ENCODE measurements at places on chromosomes 13 and 19.

- DNase-seq, result no peak
Observed at GRCh38 chr13:112804374-112804773, 114.5 kb downstream of the ATP11A start.

DNA sequence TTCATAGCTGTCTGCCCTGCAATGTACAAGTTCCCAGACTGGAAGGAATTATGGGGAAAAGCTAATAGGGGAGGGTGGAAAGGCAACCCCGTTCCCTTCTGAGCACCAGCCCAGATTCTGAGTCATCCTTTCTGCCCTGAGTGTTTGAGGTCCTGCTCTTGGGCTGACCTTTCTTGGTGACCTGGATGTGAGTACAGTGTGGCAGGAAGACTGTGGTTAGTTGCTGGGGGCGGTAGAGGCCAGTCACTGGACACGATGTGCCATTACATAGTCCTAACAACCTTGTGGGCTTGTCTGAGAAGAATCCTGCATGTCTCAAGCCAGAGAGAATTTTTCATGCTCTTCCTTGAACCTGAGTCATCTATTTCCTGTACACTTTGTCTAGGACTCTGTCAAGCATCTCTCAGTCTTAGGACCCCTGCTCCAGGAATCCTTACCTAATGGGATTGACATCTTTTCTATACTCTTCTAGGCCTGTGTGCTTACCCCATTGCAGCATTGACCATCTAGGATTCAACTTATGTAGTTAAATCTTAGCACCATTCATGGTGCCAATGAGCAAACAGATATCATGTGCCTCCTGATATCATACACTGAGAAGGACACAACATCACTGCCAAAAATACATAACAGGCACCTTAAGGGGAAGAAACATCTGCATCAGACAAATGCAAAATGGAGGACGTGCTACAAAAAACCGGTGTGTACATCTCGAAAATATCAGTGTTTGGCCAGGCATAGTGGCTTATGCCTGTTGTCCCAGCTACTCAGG, 8.1 kb upstream of the ANGPTL4 start:
- DNase-seq, result no peak

- DNase-seq, result no peak
Observed at GRCh38 chr19:58229255-58229639, 533 bp downstream of the ZNF544 start.

GRCh38 chr19:54653181-54653809, 9.5 kb upstream of the LILRB4 start:
- DNase-seq, result no peak

- DNase-seq, result no peak
Observed at GRCh38 chr13:105541565-105541964, 993.9 kb downstream of the EFNB2 start.

GRCh38 chr13:106443607-106444322, 91.7 kb downstream of the EFNB2 start:
- no peak for DNase-seq

GRCh38 chr19:39199025-39199424, 2.3 kb downstream of the NCCRP1 start:
- no peak for DNase-seq

DNA sequence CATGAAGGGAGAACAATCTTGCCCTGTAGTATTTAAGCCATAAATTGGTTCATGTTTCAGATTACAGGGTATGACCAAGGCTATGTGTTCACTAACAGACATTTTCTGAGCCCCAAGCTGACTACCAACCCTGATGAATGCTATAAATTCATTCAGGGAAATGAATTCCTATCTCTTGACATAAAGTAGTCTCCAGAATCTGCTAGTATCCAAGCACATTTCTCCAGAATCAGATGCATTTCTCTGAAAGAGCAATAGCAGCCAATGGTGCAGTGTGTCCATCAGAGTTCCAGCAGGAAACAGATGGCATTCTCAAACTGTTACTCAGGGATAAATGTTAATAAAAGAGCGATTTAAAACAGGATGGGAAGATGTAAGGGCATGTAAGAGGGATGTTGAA, 226.4 kb downstream of the COG6 start:
- DNase-seq, result no peak

DNA sequence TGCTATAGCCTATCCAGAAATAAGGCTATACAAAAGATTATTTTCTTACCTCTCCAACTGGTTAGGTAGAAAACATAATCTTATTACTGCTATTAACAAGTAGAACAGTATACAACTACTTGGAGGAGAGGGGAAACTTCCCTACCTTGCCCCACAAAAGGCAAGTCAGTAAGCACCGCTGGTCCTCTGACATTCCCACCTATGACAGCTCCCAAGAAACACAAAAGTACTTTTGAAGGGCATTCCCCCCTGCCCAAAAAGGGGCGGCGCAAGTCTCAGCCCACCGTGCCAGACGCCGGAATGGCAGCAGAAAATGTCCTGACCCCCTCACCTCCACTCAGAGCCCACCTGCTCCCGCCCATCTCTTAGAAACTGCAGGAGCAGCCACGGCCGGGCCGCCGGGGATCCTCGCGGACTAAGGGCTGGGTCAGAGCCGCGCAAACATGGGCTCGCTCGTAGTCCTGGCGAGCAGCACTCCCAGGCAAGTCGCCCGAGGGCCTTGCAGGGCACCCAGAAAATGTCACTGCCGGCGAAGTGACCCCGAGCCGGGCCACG, 437 bp downstream of the SUCLA2 start:
- no peak for DNase-seq

DNA sequence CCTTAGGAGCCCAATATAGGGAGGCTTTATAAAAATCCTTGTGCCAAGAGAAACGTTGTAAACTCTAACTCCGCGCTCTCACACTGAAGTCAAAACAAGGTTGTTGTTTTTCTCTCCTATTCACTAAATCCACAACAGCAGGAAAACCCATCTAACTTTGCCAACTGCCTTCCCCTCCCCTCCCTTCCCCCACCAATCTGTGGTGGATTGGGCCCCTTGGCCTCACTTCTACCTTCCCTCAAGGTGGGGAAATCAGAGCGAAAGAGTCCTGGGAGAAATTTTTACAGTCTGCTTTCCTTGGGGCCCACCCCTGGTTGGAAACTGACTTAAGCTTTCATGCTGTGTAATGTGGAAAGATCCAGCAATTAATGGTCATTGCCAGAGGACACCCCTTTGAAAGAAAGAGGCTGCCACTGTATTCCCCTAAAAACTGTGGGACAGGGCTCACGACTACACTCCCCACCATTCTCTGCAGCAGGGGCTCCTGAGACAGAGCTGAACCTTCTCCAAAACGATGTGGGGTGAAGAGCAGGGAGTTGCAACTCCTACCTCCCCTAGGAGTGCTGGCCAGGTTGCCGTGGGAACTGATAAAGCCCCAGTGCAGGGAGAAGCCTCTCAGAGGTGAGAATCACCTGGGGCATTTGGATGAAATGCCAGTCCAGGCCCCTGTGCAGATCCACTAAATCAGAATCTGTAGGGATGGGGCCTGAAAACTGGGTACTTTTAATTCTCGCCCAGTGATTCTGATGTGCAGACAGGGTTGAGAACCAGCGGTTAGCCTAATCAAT, 1.1 kb downstream of the DHRS12 start:
- no peak for DNase-seq

- peak; percentile 66 for DNase-seq
Observed at GRCh38 chr19:4606921-4607678, 32.2 kb upstream of the TNFAIP8L1 start.

GRCh38 chr13:91313581-91313980, 33.9 kb upstream of the MIR17HG start:
- DNase-seq, result no peak

DNA sequence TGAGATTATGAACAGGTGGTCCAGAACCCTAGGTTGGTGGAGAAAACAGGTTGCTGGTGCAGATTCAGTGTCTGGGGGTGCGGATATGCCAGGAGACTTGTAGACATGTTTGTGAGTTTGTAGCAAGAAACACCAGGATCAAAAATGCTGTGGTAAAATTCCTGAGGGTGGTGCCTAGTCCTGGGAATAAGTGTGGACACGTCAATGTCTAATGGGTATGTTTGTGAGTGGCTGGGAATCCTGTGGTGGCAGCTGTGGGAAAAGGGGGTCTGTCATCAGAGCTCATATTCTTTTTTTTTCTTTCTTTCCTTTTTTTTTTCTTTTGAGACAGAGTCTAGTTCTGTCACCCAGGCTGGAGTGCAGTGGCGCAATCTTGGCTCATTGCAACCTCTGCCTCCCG, 7.2 kb downstream of the ZNF708 start:
- no peak for DNase-seq

DNA sequence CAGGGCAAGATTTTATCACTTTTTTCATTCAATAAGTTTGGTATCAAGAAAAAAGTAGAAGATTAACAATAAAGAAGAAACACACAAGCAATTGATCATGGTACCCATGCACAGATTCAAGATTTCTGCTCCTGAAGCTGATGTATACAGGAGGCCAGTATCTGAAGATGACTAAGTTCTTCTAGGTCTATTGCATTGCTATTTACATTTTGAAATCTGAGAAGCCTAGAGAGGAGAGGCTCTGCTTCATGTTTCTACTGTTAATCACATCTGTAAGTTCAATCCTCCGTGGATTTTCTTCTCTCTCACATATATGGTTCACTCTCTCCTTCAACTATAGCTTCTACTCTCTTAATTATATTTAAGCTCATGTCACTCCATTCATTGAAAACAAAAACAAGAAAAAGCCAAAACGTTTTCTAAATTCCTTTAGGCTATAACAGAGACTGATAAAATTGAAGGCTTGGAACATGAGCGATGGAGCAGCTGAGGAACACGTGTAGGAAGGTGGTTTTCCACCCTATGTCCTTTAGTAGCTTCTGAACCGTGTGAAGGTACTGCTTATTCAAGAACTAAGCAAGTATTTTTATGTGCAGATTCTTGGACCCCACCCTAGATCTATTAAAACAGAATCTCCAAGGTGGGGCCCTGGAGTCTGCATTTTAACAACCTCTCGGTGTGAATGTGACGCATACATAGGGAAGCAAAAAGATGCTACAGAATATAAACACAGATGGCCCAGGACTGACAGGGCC, 198.2 kb downstream of the EFNB2 start:
- no peak for DNase-seq

DNA sequence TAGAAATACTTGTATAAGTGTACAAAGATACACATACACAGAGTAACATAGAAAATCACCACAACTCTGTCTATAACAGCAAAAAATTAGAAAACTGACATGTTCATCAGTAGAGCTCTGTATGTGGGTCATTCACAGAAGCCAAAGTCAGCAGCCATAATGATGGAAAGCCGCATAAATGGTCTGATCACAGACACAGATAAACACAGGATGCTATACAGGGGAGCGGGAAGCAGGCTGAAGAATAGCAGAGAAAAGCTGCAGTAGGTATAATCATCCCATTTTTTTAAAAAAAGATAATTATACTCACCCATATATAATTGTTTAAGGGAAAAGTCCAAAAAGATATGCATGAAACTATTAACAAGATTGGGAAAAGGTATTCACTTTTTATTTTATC, 31.5 kb downstream of the RCBTB1 start:
- DNase-seq, result no peak

- DNase-seq, result no peak
Observed at GRCh38 chr19:34480971-34481841, at the start of gene WTIP. TSS of gene WTIP (plus strand) at chr19:34481758. CDS start at chr19:34481975, 217 bp downstream.

GRCh38 chr13:59492030-59492636, 671.6 kb downstream of the DIAPH3 start:
- no peak for DNase-seq

DNA sequence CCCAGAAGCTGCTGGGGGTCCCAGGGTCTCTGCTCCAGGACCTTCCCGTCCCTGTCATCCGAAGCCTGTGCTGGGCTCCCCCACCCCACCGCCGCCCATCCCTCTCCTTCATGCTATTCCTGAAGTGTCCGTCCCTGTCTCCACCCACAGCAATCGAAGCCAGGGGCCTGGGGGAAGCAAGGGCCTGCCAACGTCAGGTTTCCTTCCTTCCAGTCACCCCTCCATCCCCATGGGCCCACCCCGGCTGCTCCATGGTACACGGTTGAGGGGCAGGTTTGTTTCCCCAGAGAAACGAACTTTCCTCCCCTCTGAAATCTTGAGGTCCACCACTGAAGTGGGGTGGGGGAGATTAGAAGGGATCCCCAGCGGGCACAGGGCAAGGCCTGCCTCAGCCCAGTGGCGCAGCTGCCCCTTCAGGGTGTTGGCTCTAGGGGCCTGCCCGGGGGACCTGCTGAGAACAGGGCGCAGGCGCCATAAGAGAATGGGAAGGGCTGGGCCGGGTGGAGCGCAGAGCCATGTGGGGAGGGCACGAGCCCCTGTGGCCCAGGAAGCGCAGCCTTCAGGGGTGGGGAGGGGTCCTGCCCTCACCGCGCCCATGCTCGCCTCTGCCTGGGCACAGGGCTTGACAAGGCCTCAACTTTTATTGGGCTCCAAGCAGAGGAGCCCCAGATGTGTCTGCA, 16.1 kb downstream of the CEBPG start:
- no peak for DNase-seq

- DNase-seq, result no peak
Observed at GRCh38 chr19:21202865-21203494, 61.1 kb downstream of the ZNF431 start.

- no peak for DNase-seq
Observed at GRCh38 chr19:47283405-47284059, 8.8 kb downstream of the INAFM1 start.

Measured in NCI-H1417 treated with DMSO at 0.1 percent for 48 hours (cell line).